ENCODE measurements at places on chromosomes 5 and 9. TPM values are rescaled to one million over a fixed set of nuclear protein-coding genes. Genes with fewer than 3 reads are reported as not detected.

SPINK4 gene
- total RNA-seq = not detected

PCDHA1 gene
- 0.08 TPM for total RNA-seq

ADGRD2 gene
- not detected for total RNA-seq

MFAP3 gene
- 33.3 TPM for total RNA-seq

F2RL1 gene
- total RNA-seq = 3.7 TPM

SEMA6A gene
- 4.5 TPM for total RNA-seq

GTF2H2C gene
- total RNA-seq = 11.1 TPM

AQP3 gene
- 7.7 TPM for total RNA-seq

ANKRD33B gene
- 15.2 TPM for total RNA-seq

SPATA9 gene
- not detected for total RNA-seq

PTCH1 gene
- 4.3 TPM for total RNA-seq

TYRP1 gene
- 102 TPM for total RNA-seq

BTNL3 gene
- not detected for total RNA-seq

TRAF1 gene
- total RNA-seq = 2.4 TPM

DCAF12 gene
- 15.7 TPM for total RNA-seq

PLPPR1 gene
- not detected for total RNA-seq

IL33 gene
- total RNA-seq = 18.6 TPM

SLC24A2 gene
- 0.30 TPM for total RNA-seq

PLPP7 gene
- 78.7 TPM for total RNA-seq

CERCAM gene
- total RNA-seq = 16.6 TPM

COL15A1 gene
- total RNA-seq = 49.4 TPM

TMOD1 gene
- total RNA-seq = 151 TPM

ZDHHC11B gene
- total RNA-seq = 5.5 TPM

FAM169A gene
- 6.5 TPM for total RNA-seq

NELFB gene
- 37.2 TPM for total RNA-seq

ADAMTSL1 gene
- total RNA-seq = 2.1 TPM

LCP2 gene
- total RNA-seq = 6.2 TPM

WNT8A gene
- total RNA-seq = not detected

SLC46A2 gene
- total RNA-seq = 0.16 TPM

SLC9A3 gene
- total RNA-seq = 1.0 TPM

MRNIP gene
- 15.3 TPM for total RNA-seq

LVRN gene
- total RNA-seq = 0.27 TPM

SHLD3 gene
- total RNA-seq = 1.7 TPM

LCN6 gene
- 4.5 TPM for total RNA-seq

CEL gene
- total RNA-seq = 0.59 TPM

DAB2 gene
- 28.7 TPM for total RNA-seq

FAT2 gene
- 0.05 TPM for total RNA-seq

NOP16 gene
- 22.5 TPM for total RNA-seq
